Hypothalamus (tissue), 51 donors: ENCODE measurements at places on chromosomes 6 and 20.

DNA sequence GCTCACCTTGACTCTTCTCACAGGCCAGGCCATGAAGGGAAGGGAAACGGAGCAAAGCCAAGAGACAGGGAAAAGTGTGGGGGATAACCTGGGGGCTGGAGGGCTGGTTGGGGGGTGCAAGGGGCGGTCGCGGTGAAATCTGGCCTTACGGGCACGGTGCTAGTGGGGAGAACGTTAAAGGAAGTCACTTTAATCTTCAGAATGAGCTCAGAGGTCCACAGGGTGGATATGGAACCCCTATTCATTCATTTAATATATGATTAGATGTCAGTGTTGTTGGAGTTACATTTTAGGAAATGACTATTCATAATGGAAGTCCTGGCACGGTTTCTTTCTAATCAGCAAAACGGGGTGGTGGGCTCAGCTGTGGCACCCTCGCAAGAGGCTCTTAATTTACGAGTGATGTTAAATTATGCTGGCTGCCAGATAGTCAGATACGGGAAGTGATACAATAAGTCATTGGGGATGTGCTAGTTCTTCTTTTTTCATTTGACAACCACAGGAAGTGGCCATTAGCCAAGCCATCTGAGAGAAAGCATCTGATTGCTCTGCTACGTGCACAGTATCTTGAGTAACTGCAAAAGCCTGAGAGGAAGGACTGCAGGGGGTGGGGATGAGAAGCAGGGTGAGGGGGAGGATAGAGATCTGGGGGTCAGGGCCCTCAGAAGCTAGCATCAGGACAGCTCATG lies 253.0 kb downstream of the QKI start:
- DNase-seq, result no peak

GRCh38 chr6:87164004-87164403 lies 8.6 kb downstream of the ZNF292 start:
- DNase-seq, result no peak

- no peak for DNase-seq
These were observed 10.3 kb upstream of the MCM9 start for GRCh38 chr6:118945217-118945616.

- DNase-seq, result no peak
These were observed 6.3 kb downstream of the MAPK14 start for GRCh38 chr6:36033935-36034334.

DNA sequence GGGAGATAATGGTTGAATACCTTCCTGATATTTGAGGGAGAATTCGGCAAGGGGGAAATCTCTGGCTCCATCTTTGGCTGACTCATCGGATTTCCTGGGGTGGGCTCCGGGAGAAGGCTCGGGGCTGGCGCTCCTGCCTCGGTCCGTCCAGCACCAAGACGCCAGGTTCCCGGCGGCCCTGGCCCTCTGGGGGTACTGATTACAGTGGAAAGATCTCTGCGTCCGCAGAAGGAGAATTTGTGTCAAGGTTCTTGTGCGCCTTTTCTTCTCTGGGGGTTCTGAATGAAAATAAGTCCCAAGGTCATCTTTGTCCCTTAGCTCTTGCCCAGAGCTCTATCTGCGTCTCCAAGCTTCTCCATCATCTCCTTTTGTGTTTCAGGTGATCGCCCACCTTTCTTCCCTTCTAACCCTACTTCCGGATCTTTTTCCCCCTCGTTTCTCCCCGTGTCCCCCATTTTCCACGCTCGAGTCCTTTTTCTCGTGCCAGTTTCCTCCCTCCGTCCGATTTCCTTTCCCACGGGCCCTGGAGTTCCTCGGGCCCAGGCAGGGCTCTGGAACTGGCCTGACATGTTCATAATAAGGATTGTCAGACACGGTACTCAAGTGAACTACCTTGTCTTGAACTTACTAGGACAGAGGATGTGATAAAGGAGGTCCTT lies 11.6 kb downstream of the NRN1 start:
- no peak for DNase-seq

- DNase-seq, result peak; percentile 80
These were observed 145.5 kb upstream of the RNF24 start for GRCh38 chr20:4160761-4161305.

GRCh38 chr6:43724914-43725642 lies 37.5 kb upstream of the MRPS18A start:
- DNase-seq, result no peak

- DNase-seq, result no peak
These were observed 1.6 kb downstream of the PPARD start for GRCh38 chr6:35343835-35344550.

DNA sequence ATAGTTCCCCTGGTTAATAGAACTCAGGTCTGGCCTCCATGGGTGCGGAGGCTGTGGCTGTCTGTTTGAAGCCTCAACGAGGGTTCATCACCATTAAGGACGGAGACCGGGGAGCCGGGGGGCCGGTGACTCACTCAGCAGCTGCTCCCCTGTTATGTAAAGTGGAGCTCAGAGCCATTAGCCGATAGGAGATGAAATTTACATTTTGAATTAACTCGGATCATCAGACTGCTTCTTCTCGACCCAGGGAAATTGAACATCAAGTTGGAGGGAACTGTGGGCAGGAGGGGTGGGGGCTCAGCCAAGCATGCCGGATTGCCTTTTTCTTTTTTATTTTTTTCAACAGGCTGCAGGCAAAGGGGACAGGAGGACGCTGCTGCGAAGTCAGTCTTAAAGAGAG lies 12.3 kb downstream of the PCK1 start:
- DNase-seq, result no peak

GRCh38 chr6:11766589-11767450 lies 11.8 kb downstream of the ADTRP start:
- DNase-seq, result no peak

DNA sequence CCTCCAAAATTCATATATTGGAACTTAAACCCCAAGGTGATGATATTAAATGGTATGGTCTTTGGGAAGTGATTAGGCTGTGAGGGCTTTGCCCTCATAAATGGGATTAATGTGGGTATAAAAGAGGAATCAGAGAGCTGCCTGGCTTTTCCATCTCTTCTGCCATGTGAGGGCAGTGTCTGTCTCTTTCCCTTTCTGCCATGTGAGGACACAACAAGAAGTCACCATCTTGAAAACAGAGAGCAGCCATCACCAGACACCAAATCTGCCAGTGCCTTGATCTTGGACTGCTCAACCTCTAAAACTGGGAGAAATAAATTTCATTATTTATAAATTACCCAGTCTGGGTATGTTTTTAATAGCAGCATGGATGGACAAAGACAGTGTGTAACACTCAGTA lies 263.0 kb downstream of the PAX1 start:
- DNase-seq, result no peak

DNA sequence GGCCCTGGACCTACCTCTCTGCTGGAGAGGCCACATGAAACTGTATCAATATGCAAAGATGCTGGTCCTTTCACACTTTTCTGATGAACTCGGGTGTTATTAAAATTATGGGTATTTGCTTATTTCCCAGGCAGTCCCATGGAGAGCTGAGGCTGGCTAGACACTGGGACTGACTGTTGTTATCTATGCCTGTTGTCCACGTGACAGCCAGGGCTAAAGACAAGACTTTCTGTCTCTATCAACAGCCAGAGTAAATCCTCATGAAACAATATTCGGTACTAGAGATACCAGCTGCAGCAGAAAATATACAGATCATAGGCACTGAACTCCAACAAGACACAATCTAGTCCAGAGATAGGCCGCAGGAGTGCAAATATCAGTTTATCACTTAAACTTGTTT lies 236.4 kb downstream of the FOXA2 start:
- no peak for DNase-seq

DNA sequence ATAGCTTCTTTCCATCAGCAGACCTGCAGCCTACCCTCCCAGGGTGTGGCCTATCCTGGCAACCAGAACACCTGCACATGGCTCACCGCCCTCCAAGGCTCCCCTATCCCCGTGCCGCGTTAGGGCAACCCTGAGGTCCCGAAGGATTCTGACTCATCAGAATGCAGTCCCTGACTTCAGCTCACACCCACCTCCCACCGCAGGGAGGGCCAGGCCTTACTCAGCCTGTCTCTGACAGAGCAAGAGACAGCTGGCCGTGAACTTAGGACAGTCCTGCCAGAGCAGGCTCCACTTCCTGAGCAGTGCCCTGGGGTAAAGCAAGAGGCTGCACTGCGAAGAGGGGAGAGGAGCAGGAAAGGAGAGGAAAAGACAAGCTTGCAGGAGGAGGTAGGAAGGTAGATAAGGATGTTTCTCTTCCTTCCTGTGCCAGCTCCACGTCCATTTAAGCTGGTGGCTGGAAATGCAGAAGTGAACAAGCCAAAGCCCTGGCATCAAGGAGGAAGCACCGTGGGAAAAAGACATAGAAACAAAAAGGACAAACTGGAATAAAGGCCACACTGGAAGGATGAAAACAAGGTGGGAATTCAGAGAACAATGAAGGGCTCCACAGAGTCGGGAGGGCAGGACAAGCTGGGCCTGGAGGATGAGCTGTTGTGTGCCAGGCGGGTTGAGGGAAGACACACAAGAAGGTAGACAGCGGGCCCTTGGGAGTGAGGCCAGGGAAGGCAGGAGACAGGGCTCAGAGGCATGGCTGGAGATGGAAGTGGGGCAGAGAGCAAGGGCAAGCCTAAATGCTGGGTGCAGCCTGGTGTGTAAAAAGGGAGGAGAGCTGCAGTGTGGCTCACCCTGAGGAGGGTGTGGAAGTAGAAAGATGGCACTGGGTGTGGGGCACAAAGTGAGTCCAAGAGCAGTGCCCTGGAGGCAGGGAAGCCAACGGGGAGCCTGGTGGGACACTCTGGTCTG lies 102.7 kb downstream of the SLC23A2 start:
- no peak for DNase-seq

GRCh38 chr20:43028470-43028869 lies 161.2 kb downstream of the PTPRT start:
- no peak for DNase-seq

DNA sequence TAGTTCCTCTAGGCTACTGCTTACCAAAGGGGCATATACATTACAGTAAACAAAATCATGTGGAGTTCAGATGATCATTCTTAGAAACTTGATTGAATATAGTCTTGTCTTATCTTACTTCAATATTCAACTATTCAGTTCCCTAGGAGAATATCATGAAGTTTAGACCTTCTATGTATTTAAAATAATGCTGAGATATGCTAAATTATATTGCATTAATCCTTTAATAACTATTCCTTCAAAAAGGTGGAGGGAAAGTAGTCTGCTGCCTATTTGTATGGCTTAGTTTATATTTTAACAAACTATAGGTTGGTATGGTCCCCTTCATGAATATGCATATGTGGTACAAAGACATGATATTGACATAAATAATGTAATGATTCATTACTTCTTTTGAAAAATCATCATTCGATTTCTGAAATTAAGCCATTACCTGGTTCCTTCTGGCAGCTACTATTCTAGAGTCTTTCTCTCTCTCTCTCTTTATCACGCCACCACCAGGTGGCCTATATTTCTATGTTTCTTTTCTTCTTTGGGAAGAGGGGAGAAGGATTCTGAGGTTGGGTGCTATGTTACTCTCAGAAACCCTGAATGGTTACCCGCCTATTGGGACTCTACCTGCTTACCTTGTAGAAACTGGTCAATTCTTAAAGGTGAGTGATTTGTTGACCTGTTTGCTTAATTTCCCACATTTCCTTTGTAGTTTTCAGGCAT lies 855.8 kb downstream of the HACE1 start:
- no peak for DNase-seq

GRCh38 chr6:29927841-29928388 lies 14.4 kb upstream of the HLA-A start:
- DNase-seq, result no peak

GRCh38 chr20:39939241-39939865 lies 749.7 kb downstream of the MAFB start:
- DNase-seq, result no peak

DNA sequence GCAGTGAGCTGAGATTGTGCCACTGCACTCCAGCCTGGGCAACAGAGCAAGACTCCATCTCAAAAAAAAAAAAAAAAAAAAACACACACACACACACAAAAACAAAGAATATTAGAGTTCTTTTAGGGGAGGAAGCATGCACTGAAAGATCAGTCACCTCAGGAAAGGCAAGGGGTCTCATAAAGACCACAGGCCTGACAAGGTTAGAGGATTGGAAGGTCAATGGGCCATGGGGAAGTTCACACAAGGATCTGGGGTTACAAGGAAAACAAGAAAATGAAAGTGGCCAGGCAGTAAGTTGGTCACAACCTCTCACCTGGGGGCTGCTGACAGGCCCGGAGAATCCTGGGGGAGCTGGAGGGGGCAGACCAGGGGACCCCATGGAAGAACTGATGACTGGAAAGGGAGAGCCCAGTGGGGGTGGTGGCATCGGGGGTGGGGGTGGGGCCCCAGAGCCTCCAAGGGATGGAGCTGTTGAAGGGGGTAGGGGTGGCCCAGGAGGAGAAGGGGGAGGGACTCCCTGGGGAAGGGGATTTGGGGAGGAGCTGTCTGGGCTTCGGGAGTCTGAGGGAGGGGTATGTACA lies 1.5 kb downstream of the RXRB start:
- DNase-seq, result no peak

GRCh38 chr6:25014791-25015560 lies 79.2 kb upstream of the RIPOR2 start:
- peak; percentile 23 for DNase-seq

DNA sequence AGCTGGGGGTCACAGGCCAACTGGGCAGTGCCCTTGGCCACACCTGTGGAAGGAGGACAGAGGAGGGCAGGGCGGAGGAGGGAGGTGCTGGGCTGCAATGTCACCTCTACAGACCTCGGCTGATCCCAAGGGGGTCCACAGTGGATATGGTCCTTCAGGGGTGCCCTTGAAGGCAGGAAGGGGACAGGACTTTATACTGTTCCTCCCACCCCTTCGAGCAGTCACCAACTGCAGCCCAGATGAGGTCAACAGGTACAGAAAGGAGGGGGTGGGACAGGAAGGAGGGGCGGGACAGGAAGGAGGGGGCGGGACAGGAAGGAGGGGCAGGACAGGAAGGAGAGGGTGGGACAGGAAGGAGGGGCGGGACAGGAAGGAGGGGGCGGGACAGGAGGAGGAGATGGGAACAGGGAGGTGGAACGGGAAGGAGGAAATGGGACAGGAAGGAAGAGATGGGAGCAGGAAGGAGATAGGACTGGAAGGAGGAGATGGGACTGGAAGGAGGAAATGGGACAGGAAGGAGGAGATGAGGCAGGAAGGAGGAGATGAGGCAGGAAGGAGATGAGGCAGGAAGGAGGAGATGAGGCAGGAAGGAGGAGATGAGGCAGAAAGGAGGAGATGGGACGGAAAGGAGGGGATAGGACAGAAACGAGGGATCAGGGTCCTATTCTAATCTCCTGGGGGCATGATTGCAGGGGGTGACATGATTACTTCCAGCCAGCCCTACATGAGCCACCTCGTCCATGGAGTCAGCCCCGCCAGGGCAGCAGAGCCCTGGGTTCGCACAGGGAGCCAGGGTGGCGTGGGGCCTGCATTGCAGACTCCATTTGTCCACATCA lies 19.4 kb upstream of the MRGBP start:
- DNase-seq, result no peak

- no peak for DNase-seq
These were observed 158.9 kb downstream of the SMOC2 start for GRCh38 chr6:168599769-168600330.
